ENCODE measurements at places on chromosomes 12 and 14.

DNA sequence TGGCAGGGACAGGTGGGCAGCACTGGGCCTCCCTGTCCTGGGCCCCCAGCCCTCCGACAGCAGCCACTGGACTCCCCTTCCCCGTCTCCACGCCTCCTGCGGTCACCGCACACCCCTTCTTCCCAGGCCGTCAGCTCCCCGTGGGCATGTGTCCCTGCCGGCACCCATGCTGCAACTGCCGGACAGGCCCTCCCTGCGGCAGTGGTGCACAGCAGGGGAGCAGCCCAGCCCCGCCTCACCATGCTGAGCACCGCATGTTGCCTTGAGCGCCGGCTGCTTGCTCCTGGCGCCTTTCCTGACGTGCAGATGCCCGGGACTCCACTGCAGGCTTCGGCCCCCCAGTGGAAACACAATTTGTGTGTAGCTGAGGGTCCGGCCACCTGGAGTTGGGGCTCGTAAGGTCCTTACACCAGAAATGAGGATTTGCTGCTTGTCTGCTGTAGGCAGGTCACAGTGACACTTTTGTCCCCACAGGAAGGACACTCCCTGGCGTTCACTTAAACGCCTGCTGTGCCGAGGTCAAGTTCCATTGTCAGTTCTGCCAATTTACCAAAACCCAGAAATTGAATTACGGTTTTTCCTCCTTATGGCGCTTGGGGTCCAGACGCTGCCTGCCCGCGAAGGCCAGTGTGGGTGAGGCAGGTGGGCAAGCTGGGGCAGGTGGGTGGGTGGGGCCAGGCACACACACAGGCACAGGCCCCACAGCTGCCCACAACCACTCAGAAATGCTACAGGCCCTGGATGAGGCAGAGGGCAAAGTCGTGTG is 28.2 kb upstream of the MMP17 start:
- DNase-seq = no peak

DNA sequence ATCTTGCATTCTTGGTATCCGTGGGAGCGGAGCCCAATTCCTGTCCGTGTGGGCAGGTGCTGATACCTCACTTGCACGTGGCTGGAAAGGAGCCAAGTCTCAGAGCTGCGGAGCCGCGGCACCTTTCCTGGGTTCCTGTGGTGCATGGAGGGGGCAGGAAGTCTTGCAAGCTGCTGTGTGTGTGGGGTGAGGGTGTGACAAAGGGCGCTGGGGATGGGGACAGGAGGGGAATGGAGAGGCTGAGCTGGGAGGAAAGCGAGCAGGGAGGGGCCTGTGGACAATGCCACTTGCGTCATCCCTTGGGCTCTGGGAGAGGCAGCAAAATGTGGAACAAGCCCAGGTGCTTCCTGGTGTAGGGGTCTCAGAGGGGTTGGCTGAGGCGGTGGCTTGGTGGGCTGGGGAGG is 86.7 kb downstream of the CALM1 start:
- no peak for DNase-seq

GRCh38 chr14:77267937-77268699 is 2.9 kb downstream of the NGB start:
- DNase-seq = no peak

GRCh38 chr12:117408161-117408791 is 46.9 kb upstream of the NOS1 start:
- DNase-seq = no peak

DNA sequence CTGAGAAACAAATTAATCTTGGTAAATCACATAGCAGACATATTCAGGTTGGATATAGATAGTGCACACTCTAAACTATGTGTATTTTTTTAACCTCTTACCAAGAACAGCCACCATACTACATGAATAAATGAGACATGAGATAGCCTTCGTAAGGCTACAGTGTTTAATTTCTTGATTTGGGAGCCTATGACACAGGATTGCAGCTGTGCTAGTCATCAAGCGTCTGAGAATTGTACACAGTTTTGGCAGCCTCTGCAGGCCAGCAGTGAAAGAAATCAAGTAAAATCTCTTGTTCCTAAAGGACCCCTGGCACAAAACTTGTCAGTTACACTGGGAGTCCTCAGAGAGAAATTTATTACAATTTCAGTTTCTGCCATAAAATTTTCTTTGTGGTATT is 236.1 kb downstream of the C12orf50 start:
- DNase-seq = no peak

GRCh38 chr12:2550561-2551411 is 244.0 kb upstream of the FKBP4 start:
- no peak for DNase-seq
